ENCODE measurements at places on chromosomes 7 and 10. TPM values are rescaled to one million over a fixed set of nuclear protein-coding genes. Genes with fewer than 3 reads are reported as not detected.

DNA sequence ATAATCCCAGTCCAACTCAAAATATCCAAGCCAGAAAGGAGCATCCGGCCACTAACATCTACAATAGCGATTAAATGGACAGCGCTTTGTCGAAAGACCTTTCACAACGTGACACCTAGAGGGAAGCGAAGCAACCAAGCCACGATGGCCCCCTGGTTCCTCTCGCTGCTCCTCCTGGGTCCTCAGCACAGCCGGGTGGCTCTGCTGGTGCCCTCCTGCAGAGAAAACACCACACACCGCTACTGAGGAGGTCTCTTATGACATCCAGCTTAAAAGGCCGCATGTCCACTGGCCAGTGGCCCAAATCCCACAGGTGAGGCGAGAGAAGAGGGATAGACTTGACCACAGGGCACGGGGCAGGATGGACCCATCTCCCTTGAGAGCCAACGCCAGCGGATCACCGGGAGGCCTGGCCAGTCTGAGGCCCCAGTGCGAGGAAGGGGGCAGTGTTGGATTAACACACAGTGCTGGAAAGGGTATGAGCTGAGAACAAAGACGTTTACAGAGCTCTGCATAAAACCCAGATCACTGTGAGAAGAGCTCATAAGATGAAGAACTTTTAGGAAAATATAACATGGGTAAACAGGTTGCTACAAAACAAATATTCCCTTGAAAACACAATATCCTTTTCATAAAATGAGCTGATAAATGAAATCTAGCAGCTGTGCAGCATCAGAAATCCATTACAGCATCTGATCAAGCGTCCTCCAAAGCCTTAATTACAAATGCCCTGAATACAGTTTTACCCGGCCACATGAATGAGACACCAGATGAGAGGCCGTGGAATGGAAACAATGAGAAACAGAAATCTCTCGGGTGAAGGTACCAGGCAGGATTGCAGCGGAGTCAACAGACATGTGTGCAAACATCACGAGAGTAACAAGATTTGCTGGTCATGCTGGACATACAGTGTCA lies 236.7 kb downstream of the DIP2C start:
- H3K27me3 ChIP-seq, result no peaks in the 10 kb centered on the region
- H3K4me1 ChIP-seq, result peaks cover 61% of the 10 kb centered on the region
- no peaks in the 10 kb centered on the region for H3K36me3 ChIP-seq
- DNase-seq, result no peak

Gene NUDT13
- 0.72 TPM for total RNA-seq

DNA sequence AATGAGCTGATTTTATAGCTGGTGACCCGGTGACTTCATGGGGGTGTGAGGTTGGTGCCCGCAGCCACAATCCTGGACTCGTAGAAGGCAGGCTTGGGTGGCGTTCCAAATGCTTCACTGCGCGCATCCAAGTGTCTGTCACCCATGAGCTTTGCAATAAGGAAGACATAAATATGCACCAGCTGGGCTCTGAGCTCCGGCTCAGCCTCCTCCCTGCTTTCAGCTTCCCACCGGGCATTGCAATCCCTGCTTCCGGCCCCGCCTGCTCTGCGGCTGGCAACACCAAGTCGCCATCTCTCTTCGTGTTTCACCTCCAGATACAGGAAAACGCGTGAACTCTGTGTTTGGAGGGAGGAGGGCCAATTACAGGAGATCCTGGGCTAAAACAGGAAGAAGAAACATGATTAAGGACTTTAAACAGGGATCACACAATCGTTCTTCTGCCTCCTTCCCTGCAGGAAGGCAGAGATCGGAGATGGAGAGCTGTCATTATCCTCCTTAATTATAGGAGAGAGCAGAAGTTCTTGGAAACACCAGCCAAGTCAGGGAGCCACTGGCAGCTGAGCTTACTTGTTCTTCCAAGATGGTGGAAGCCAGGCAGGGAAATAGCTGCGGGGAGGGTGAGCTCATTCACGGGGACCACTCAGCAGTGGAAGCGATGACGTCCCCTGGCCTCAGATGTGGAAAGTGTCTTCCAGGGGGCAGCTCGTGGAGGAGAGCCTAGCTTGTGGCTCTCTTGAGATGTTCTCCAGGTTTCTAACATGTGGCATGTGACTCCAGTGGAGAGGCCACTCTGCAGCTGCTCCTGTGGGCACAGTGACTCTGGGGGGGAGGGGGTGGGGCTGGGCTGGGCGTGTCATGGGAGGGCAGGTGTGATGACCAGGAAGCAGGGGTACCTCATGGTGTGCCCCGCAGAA lies 134.9 kb downstream of the CAMK1D start:
- DNase-seq, result no peak
- H3K27me3 ChIP-seq, result no peaks in the 10 kb centered on the region
- H3K4me1 ChIP-seq, result peaks cover 20% of the 10 kb centered on the region
- no peaks in the 10 kb centered on the region for H3K36me3 ChIP-seq

Gene HABP2
- not detected for total RNA-seq
